ENCODE measurements at places on chromosomes 16 and 17. TPM values are rescaled to one million over a fixed set of nuclear protein-coding genes. Genes with fewer than 3 reads are reported as not detected.

The RAMP2 gene
- 134 TPM for polyA plus RNA-seq

DNA sequence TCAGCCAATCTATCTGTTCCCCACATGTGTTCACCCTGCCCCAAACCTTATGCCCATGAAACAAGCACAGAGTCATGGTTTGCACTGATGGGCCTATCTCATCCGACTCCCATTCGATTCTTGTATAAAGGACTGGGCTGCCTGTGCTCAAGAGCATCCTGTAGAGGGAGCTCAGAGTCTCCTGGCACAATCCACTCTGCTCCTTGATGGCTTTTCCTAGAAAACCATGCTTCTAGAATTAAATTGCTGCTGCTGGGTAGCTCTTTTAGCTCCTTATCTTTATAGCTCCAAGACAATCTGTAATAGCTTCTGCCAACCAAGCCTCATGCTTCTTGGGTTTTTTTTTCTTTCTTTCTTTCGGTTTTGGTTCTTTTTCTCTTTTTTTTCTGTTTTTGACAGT lies 9.7 kb downstream of the ZNF19 start:
- no peak overlapping the region for H3K27ac ChIP-seq
- no peak for DNase-seq
- H3K4me1 ChIP-seq = peaks cover 4% of the 10 kb centered on the region
- peaks cover 13% of the 10 kb centered on the region for H3K36me3 ChIP-seq
- H3K27me3 ChIP-seq = no peaks in the 10 kb centered on the region
- H3K4me3 ChIP-seq = no peak overlapping the region

- DNase-seq = peak; percentile 89
- H3K4me1 ChIP-seq = peaks cover 5% of the 10 kb centered on the region
Observed at GRCh38 chr16:87062569-87063442, 254.4 kb downstream of the C16orf95 start.

GRCh38 chr16:87314990-87315420 lies 2.2 kb downstream of the C16orf95 start:
- H3K36me3 ChIP-seq = no peaks in the 10 kb centered on the region
- H3K4me1 ChIP-seq = peaks cover 5% of the 10 kb centered on the region

DNA sequence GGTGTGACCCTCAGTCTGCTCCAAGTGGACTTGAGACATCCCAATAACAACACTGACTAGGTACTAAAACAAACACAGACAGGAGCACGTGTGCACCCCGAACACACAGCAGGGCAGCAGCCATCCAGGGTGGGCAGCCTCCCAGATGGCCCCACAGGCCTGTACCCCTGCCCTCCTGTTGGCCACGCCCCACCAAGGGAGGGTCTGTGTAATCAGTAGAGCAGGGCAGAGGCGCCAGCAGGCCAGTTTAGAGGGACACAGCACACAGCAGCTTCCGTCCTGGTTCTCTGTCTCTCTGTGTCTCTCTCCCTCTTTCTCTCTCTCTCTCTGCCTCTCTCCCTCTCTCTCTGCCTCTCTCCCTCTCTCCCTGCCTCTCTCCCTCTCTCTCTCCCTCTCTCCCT lies 21.4 kb downstream of the ACTG1 start:
- no peaks in the 10 kb centered on the region for H3K36me3 ChIP-seq
- no peaks in the 10 kb centered on the region for H3K27me3 ChIP-seq
- H3K4me1 ChIP-seq = peaks cover 2% of the 10 kb centered on the region
- DNase-seq = no peak
- H3K27ac ChIP-seq = no peak overlapping the region

The CLDN6 gene
- polyA plus RNA-seq = not detected

DNA sequence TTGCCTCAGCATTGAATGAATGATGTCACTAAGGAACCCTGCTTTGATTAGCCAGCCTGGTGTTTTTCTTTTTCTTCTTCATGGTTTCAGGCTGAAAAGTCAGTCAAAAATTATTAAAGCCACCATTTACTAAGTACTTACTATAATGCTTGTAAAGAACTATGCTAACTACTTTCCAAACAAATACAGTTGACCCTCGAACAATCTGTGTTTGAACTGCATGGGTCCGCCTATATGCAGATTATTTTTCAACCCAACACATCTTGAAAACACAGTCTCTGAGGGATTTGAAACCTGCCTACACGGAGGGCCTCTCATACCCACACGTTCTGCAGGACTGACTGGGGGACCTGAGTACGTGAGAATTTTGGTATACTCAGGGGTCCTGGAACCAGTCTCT lies 136.3 kb downstream of the PARN start:
- H3K4me3 ChIP-seq = no peak overlapping the region
- DNase-seq = no peak
- peaks cover 16% of the 10 kb centered on the region for H3K4me1 ChIP-seq

GRCh38 chr17:57038486-57038885 lies 46.6 kb upstream of the AKAP1 start:
- DNase-seq = no peak
- H3K4me1 ChIP-seq = peaks cover 10% of the 10 kb centered on the region
- no peak overlapping the region for H3K4me3 ChIP-seq
- no peak overlapping the region for H3K27ac ChIP-seq

DNA sequence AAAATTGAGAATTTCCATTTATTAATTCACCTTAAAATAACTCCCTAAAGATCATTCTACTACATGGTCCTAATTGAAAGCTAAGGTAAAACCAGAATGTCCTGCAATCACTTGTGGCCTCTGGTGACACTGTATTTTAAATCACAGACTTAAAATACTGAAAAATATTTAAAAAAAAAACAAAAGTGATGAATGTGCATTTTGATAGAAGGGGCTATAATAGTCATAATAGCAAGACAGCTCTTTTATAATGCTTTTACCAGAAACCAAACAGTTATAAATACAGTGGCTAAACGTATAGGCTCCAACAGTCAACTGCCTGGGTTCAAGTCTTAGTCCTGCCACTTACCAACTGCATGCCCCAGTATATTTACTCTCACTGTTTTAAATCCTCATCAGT lies 21.2 kb downstream of the PHLPP2 start:
- H3K36me3 ChIP-seq = no peaks in the 10 kb centered on the region
- DNase-seq = no peak
- H3K27ac ChIP-seq = no peak overlapping the region
- H3K27me3 ChIP-seq = no peaks in the 10 kb centered on the region
- no peak overlapping the region for H3K4me3 ChIP-seq

The TEX14 gene
- polyA plus RNA-seq = 0.09 TPM

The GCGR gene
- polyA plus RNA-seq = 37.2 TPM

DNA sequence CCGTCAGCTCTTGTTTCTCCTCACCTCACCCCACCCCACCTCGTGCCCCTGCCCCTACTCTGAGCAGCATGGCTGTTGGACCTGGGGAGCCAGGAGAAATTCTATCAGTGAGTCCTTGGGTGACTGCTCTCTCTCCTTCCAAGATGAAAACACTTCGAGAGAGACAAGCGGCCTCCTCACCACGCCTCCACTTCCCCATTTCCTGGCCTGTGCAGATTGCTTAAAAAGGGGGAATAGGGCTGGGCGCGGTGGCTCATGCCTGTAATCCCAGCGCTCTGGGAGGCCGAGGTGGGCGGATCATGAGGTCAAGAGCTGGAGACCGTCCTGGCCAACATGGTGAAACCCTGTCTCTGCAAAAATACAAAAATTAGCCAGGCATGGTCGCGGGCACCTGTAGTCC lies 9.5 kb downstream of the DLX4 start:
- H3K4me3 ChIP-seq = no peak overlapping the region
- peaks cover 14% of the 10 kb centered on the region for H3K27me3 ChIP-seq
- H3K4me1 ChIP-seq = no peaks in the 10 kb centered on the region
- H3K27ac ChIP-seq = no peak overlapping the region
- H3K36me3 ChIP-seq = no peaks in the 10 kb centered on the region

DNA sequence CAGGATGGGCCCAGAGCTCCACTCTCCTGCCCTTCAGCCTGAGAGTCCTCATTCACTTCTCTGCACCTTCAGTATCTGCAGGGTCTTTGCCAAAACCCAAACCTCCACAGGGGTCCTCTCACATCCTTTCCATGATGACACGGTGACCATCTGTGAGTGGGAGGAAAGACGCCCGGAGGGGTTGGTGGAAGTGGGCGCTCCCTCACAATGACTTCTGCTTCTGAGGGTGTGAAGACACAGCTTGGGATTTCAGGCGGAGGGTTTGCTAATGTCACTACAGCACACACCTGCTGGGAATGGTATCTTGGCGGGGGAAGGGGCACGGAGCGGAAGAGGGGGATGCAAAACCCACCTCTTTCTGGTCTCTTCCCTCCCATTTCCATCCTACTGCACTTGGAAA lies 115.1 kb upstream of the SDK2 start:
- DNase-seq = no peak
- H3K36me3 ChIP-seq = no peaks in the 10 kb centered on the region
- no peak overlapping the region for H3K4me3 ChIP-seq
- no peaks in the 10 kb centered on the region for H3K4me1 ChIP-seq

The KIF2B gene
- polyA plus RNA-seq = not detected

DNA sequence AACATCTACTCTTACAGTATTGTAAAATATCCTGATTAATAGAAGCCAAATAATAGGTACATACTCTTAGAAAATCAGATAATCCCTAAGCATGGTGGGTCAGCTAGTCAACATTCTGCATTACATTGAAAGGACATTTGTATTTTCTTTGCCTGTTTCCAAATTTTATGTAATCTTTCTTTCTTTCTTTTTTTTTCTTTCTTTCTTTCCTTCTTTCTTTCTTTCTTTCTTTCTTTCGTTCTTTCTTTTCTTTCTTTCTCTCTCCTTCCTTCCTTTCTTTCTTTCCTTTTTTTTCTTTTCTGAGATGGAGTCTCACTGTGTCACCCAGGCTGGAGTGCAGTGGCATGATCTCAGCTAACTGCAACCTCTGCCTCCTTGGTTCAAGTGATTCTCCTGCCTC lies 18.9 kb downstream of the ITGB3 start:
- no peaks in the 10 kb centered on the region for H3K27me3 ChIP-seq
- no peaks in the 10 kb centered on the region for H3K36me3 ChIP-seq
- H3K27ac ChIP-seq = no peak overlapping the region
- DNase-seq = no peak

The NKIRAS2 gene
- 21.2 TPM for polyA plus RNA-seq

GRCh38 chr16:50520451-50521245 lies 27.5 kb upstream of the NKD1 start:
- no peaks in the 10 kb centered on the region for H3K27me3 ChIP-seq
- H3K27ac ChIP-seq = no peak overlapping the region
- no peaks in the 10 kb centered on the region for H3K4me1 ChIP-seq
- peak; percentile 14 for DNase-seq
- no peak overlapping the region for H3K4me3 ChIP-seq

The CCDC78 gene
- polyA plus RNA-seq = 1.3 TPM

DNA sequence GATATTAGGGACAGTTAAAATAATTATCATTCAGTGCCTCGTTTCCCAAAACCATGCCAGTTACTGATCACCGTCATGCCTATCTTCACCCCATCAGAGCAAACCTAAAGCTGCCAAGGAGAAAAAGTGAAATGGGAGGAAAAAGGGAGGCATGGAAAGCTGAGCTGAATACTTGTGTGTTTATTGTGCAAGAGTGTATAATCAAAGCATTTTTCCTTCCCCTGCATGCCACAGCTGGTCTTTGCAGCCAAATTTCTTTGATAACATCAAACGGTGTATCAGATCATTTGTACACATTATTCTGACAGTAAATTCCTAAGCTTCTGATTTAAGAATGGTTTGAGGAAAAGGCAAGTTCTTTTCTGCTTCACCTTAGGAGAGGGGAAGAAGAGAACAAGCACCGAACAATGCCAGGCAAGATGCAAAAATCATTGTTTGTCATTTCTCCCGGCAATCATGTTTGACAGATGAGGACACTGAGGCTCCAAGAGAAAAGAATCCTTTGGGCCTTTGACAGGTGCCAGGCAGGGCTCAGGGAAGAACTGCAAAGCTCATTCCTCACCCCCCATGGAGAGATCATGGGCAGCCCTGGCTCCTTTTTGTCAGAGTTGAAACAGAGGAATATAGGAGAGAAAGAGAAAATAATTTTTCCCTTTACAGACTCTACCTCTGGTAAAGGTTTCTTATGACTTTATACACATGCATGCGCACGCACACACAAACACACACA lies 51.4 kb upstream of the ARHGAP44 start:
- H3K36me3 ChIP-seq = no peaks in the 10 kb centered on the region
- no peak overlapping the region for H3K27ac ChIP-seq
- H3K4me3 ChIP-seq = no peak overlapping the region
- no peaks in the 10 kb centered on the region for H3K27me3 ChIP-seq
- no peaks in the 10 kb centered on the region for H3K4me1 ChIP-seq
- no peak for DNase-seq

The RAB26 gene
- 3.0 TPM for polyA plus RNA-seq

DNA sequence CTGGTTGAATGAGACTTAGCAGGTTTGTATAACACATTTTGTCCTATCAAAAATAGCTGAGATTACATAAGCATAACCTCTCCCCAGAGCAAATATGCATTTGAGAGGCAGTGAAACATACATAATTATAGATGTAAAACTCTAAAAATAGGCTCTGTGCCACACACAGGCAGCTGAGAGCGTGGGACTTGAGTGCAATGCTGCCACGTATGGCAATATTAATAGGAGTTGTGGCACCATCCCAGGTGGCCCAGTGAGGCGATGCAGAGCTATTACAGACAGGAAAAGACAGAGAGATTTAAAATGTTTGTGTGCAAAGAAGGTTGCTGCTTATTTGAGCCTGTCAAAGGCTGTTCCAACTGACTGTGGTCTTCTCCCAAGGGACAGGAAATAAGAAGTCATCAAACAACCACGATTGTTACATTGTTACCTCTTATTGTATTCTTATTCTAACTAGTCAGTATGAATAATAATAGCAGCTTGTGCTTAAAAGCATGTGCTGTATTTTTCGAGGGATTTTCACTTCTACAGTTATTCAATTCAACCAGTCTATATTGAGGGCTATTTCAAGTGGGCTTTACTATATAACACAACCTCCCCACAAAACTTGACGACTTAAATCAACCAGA lies 116.5 kb downstream of the SALL1 start:
- H3K4me3 ChIP-seq = no peak overlapping the region
- H3K27ac ChIP-seq = no peak overlapping the region
- H3K4me1 ChIP-seq = no peaks in the 10 kb centered on the region
- no peak for DNase-seq
- no peaks in the 10 kb centered on the region for H3K27me3 ChIP-seq
- no peaks in the 10 kb centered on the region for H3K36me3 ChIP-seq

GRCh38 chr16:30802936-30803335 lies 15.9 kb upstream of the ZNF629 start:
- H3K4me3 ChIP-seq = no peak overlapping the region
- no peak overlapping the region for H3K27ac ChIP-seq

DNA sequence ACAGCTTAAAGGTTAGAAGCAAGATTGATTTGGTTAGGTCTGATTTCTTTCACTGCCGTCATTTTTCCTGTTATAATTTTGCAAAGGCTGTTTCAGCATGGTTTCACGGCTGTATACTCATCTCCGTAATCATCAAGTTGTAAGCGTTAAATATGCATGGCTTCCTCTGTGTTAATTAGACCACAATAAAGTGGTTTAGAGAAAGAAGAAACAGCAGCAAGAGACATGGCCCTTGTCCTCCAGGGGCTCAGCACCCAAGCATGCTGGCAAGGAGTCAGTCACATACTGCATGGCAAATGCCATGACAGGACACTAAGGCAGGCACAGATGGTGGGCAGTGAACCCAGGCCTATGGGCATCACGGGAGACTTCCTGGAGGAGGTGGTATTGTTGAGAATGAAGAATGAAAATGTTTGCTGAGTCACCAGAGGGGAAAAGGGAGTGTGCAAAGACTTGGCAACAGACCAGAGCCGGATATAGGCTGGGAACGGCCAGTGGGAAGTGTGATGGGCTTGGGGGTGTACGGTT lies 61.4 kb upstream of the PLCG2 start:
- H3K4me3 ChIP-seq = no peak overlapping the region
- H3K36me3 ChIP-seq = no peaks in the 10 kb centered on the region
- peaks cover 2% of the 10 kb centered on the region for H3K4me1 ChIP-seq
- DNase-seq = no peak

The GCSH gene
- polyA plus RNA-seq = 129 TPM

The ATP2C2 gene
- 2.6 TPM for polyA plus RNA-seq

The ELMO3 gene
- 33.1 TPM for polyA plus RNA-seq

The SLC16A6 gene
- 0.82 TPM for polyA plus RNA-seq
